Transverse colon (tissue), 4 donors: ENCODE measurements at places on chromosomes 5 and 9.

DNA sequence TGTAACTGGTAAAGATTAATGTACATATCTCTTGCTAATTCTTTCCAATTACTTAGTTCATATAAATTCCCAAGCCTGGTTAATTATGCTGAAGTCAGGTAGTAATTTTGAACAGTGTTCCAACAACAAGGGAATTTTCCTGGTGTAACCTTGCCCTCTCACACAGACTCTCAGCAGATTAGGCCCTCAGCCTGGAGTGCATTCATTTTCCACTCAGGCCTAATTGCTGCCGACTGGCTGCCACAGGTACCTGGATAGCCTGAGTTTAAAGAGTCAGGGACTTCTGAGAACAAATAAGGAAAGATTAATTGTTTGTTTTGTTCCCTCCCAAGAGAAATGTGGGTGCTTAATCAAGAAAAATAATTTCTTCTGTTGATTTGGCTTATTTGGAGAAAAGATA, 71.4 kb downstream of the PPIC start:
- DNase-seq: no peak

DNA sequence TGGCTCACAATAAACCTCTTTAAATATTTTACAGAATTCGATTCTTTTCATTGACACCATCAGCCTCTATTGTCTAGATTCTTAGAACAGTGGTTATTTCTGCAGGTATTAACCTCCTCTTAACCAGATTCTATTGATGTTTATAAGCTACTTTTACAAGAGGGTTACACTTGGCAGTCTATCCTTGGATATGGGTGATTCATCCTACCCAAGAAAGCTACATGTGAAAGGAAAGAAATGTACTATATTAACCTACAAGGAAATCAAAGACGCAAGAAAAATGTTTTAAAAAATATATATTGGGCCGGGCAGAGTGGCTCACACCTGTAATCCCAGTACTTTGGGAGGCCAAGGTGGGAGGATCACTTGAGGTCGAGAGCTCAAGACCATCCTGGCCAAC, 16.7 kb downstream of the SLC25A25 start:
- DNase-seq: no peak

DNA sequence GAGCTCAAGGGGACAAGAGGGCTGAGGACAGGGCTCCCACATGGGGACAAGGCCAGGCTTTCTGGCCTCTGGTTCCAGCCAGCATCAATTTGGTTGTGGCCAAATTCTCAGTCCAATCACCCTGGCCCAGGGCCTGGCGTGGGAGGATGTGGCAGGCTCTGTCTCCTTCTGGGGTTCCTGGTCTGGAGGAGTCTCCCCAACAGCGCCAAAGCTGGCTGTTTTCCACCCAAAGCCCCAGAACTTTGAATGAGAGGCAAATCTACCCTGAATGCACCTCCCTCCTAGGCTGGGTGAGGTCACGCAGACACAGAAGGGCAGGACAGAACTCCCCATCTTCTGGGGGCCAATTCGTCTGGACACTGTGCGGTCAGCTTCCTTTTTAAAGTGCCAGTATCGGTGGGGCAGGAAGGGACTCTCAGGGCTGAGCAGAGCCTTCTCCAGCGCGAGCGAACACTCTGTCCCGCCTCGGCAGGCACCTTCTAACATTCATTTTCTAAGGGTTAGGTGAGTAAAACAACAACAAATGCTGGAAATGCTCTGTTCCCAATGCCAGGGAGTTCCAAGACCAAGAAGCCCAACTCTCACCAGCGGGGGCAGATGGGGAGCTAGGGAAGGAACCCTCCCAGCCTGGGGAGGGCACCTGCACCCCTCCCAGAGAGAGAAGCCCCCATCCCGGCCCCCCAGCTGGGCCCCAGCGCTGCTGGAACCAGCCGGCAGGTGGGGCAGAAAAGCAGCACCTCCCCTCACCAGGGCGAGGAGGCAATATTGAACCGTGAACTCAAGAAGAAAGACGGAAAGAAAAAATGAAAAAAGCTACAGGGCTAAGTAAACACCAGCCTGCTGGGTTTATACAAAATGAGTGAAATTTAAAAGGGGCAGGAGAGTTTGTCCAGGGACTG, 3.7 kb upstream of the DPM2 start:
- no peak for DNase-seq

- DNase-seq: no peak
Observed at GRCh38 chr5:176574297-176574591, 25.1 kb downstream of the CDHR2 start.

DNA sequence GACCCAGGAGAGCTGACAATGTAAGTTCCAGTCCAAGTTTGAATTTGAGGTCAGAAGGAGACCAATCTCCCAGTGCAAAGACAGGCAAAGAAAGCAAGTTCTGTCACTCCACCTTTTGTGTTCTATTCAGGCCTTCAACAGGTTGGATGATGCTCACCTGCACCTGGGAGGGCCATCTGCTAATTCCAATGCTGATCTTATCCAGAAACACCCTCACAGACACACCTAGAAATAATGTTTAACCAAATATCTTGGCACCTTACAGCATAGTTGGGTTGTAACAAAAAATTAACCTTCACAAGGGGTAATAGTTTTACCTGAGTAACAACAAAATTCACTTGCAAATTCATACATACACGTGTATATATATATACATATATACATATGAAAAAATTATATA, 190.8 kb downstream of the DIRAS2 start:
- no peak for DNase-seq

- no peak for DNase-seq
Observed at GRCh38 chr5:158976035-158976434, 123.7 kb downstream of the EBF1 start.

- no peak for DNase-seq
Observed at GRCh38 chr5:13250464-13251291, 693.8 kb downstream of the DNAH5 start.

DNA sequence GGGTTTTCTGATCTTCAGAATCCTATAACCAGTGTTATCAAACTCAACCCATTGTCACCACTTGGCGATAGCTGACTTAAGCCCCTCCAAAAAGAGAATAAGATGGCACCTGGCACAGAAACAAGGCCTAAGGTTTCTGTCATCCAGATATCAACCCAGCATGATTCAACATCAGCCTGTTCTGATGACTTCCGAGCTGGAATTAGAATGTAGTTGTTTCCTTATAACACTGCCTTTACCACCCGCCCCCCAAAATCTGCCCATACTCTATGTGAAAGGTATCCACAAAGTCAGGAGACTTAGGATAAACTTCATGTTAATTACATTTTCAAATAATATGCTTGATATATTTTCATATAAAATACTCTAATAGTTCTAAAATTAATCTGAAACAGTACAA, 5.2 kb downstream of the KLF9 start:
- no peak for DNase-seq

DNA sequence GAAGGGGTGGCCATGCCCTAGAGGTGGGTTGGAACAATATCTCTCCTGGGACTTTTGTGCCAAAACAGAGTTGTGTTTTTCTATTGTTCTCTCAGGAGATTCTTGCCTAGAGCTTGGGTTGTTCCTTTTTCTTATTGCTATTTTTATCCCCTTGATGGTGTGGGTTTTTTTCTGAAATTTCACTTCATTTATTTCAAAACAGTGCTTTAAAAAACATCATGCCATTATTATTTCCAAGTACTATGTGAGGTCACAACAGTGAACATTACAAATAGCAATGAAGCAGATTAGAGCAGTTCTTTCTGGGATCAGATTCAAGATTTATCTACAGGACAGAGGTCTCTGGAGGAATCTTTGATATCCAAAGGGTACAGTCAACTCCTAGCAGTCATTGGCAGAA, 76.6 kb downstream of the ACTBL2 start:
- DNase-seq: no peak

DNA sequence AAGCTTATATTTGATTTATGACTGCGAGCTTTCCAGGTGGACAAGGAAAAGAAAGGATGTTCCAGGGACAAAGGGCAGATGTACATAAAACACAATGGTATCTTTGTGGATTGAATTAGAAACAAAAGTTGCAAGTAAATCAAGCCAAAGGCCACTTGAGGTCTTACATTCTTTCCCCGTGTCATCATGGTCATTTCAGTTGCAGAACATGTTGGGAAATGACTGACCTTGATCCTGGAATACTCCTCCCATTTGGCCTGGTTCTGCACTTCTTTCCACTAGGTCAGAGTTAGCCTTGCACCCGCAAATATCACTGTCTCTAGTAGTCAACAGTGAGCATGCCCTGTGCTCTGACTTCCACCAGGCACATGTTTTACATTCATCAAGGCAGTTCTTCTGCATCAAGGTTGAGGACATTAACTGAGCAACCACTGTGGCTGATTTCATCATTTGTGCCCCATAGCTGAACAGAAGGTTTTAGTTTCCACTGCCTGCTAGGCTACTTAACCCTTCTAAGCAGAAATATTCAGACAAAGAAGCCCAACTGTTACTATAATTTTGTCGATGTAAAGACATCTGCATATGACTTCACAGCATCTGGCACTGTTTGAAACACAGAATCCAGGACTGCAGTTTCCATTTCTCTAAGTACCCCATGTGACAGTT, 1161.7 kb upstream of the DMAC1 start:
- DNase-seq: peak; percentile 11

DNA sequence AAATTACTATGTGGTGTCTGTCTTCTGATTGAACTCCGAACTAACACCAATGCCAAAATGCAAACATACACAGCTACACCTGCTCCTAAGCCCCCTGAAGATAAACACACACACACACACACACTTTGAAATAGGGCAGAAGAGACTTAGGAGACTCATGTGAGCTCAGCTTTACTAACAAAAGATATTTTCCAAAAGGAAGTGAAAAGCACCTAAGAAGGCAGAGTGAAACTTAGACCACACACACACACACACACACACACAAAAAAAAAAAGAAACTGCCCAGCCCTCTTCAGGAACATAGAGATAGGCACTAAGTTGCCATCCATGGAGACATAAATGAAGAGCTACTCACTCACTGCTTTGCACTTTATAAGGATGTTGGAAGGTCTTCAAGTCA, 45.2 kb upstream of the APC start:
- no peak for DNase-seq

GRCh38 chr9:77649109-77649812, 1.1 kb upstream of the GNA14 start:
- DNase-seq: no peak

- no peak for DNase-seq
Observed at GRCh38 chr9:122355336-122355875, 15.4 kb upstream of the PTGS1 start.

DNA sequence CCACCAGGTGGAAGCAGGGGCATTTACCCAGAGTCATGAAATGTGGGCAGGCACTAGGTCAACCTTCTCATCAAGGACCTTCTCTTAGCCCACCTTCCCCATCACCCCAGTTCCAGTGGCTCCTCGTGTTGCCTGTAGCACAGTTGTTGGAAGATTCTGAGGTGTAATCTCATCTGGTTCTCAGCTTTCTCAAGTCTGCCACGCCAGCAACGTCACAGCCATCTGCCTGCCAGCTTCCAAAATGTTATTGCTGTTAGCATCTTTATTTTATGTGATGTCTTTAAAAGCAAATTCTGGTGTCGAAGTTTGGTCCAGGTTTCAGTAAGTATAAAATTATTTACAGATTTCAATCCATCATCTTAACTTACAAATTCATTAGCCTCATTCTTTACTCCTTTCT, 10.7 kb downstream of the C9orf153 start:
- no peak for DNase-seq
